ENCODE measurements at places on chromosomes 3 and 15.

GRCh38 chr3:119570229-119570628 is 9.1 kb upstream of the ADPRH start:
- no peak for DNase-seq

DNA sequence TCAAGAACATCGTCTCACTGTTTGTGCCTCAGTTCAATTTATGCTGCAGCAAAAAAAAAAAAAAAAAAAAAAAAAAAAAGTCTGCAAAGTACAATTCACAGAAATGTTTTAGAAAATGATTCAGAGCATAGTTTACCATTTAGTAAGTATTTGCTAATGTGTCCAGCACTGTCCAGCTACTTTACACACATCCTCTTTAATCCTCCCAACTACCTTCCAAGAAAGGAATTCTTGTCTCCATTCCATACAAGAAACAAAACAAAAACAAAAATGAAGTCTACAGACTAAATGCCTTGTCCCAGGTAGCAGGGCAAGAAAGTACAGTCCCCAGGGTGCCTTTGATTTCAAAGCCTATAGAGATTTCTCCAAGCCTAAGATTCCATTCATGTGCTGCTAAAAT is 38.9 kb upstream of the SNTN start:
- no peak for DNase-seq

DNA sequence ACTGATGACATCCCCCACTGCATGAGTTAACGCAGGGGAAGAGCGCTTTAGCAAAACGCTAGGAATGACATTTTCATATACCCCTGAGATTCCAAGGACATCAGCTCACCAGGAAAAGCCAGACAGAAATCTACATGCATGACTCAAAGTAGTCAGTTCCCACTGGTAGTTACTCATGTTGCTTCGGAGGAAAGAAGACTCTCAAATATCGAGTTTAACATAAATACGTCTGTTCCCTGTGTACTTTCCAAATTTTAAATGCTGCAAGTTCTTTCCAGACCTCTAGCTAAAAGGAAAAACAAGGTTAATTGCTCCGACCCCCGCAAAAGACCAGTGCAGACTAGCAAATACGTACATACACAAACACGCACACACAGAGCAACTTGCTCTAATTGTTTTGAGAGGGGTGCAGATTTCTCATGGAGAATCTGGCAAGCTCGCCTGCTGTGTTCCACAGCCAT is 115.4 kb upstream of the PRICKLE2 start:
- no peak for DNase-seq

DNA sequence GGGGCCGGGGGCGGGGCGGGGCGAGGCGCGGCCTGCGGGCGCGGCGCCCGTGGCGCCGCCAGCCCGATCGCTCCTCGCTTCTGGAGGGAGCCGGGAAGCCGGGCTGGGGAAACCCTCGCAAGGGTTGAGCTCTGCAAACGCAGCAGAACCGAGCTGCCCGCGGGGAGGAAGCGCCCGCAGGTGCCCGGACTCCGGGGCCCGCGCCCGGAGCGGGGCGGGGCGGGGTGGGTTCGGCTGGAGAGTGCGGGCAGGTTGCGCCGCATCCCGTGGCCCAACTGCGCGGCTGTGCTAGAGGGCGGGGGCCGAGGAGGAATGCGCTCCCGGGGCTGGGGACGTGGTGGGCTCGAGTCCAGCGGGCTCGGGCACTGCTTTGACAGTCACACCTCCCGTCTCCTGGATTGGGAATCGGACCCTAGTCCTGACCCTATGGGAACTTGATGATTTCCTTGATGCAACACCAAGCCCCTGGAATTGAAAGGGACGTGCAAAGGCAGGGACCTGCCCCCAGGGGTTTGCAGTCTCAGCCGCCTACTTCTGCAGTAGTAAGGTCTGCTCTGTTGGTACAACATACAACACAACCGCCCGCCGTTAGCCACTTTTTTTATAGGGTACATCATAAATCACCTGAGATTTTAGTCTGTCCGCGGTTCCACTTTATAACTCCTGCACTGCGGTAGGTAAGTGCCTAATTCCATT is 34.3 kb downstream of the ZBTB38 start:
- DNase-seq = peak; percentile 46

GRCh38 chr15:66004618-66005262 is 135.4 kb downstream of the RAB11A start:
- DNase-seq = no peak

GRCh38 chr3:150278195-150278594 is 129.9 kb upstream of the TSC22D2 start:
- DNase-seq = no peak

DNA sequence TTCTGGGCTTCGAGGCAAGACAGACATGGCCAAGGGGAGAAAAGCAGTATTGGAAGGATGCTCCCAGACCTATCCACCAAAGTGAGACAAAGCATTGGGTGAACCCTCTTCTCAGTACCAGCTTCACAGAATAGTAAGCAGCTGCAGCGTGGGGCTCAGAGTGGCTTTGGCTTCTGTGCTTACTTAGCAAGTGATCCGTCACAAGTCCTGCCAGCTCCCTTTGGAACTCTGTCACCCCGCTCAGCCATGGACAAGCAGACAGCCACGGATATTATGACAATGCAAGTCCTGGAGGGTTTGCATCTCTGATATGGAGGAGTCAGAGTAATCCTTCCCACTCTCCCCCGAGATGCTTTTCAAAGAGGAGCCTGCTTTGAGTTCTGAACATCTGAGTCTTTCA is 90.8 kb downstream of the SLCO3A1 start:
- DNase-seq = no peak

DNA sequence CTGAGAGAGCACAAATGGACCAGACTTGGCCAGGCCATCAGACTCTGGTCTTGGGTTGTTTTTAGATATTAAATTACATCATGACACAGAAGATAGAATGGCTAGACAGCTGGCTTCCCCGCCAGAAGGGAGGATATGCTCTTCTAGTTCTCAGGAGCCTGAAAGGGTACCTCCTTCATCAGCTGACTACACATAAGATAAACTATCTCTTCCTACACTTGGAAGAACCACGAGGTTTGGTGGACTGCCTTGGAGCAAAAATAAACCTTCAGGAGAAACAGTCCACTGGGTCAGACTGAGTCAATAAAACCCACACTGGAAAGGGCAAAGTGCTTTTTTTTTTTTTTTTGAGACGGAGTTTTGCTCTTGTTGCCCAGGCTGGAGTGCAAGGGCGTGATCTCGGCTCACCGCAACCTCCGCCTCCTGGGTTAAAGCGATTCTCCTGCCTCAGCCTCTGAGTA is 26.3 kb upstream of the DYNC1LI1 start:
- no peak for DNase-seq

DNA sequence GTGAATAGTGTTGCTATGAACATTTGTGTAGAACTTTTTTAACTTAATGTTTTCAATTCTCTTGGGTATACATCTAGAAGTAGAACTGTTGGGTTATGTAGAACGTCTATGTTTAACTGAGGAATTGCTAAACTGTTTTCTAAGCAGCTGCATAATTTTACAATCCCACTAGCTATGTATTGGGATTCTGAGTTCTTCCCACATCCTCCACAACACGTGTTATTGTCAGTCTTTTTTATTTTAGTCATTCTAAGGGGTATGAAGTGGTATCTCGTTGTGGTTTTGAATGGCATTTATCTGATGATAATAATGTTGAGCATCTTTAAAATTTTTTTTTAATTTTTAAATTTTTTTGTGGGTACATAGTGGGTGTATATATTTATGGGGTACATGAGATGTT is 55.0 kb upstream of the NPHP3 start:
- no peak for DNase-seq

DNA sequence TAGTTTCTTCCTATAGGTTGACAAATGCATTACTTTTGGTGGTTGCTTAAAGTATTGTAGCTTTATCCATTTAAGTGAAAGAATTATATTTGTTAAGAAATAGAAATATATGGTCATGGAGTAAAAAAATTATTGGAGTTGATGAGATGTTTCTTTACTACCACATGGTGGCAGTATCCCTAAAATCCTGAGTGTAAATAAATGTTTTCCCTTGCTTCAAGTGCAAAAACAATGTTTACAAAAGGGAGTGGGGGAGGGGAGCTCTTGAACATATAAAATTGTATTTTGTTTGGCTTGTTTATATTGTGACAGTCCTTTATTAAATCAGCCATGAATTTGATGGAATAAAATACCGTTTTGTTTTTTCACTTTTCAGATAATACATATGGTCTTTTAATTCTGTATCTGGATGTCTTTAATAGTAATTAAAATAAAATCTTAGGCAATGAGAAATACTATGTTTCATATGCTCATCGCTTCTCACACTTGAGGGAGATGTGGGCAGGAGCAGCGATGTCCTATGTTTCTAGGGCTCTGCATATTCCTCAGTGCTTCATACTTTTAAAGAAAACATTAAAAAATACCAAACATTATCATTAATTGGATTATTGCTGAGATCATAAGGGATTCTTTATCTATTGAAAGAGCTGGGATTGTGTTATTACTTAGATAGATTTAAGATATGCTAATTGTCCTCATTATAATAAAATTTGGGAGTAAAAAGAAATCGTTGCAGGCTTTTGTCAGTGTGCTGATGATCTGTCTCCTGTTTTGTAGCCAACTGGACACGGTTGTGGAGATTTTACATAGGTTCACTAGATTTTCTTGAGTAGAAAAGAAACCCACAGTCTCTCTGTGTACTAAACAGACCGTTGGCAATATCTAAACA is 349.7 kb downstream of the TUSC7 start:
- DNase-seq = no peak

GRCh38 chr3:131796558-131797198 is 238.1 kb downstream of the CPNE4 start:
- DNase-seq = no peak

DNA sequence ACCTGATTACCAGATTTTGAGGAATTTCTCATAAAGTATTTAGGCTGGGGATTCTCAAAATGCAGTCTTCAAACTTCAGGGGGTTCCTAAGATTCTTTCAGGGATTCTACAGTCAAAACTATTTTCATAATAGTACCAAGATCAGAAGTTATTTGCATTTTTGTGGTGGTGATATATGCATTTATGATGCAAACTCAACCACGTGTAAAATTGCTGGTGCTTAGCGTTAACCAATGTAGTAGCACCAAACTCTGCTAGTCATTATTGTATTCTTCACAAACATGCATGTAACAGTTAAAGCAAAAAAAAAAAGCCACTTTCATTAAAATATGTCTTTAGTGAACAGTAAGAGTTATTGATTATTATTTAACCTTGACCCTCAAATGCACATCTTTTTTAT is 274.9 kb upstream of the DNAJC19 start:
- DNase-seq = no peak

DNA sequence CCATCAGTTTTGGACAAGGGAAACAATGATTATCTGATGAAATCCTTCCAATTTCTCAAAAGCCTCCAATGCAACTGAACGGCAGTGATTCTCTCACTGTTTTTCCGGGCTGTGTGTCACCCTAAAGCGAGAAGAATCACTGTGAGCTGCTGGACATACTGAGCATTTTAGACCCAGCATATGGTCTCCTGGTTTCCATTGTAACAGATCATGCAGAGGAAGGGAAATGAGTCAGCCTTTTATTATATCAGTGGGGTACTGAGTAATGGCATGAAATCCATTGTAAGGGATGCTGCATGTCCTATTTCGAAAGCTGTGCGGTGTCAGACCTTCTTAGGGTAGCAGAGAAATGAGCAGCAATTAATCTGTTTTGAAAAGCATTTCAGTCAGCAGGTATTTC is 287.1 kb downstream of the IL5RA start:
- no peak for DNase-seq

DNA sequence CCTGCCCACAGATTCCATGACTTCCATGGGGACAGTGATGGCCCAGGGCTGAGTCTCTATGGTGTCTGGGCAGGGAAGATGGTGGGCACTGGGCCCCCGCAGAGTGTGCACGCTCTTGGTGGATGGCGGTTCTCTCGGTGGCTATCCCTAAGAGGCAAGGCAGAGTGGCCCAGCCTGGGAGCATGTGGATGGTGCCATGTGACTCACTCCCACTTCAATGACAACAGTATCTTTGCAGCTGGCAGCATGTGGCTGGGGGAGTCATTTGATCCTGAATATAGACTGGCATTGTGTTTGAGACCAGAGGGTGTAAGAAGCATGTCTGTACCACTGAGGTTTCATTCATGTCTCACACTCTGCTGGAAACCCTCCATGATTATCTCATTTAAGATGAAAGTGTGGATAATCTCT is 101.2 kb downstream of the CORO2B start:
- DNase-seq = no peak

DNA sequence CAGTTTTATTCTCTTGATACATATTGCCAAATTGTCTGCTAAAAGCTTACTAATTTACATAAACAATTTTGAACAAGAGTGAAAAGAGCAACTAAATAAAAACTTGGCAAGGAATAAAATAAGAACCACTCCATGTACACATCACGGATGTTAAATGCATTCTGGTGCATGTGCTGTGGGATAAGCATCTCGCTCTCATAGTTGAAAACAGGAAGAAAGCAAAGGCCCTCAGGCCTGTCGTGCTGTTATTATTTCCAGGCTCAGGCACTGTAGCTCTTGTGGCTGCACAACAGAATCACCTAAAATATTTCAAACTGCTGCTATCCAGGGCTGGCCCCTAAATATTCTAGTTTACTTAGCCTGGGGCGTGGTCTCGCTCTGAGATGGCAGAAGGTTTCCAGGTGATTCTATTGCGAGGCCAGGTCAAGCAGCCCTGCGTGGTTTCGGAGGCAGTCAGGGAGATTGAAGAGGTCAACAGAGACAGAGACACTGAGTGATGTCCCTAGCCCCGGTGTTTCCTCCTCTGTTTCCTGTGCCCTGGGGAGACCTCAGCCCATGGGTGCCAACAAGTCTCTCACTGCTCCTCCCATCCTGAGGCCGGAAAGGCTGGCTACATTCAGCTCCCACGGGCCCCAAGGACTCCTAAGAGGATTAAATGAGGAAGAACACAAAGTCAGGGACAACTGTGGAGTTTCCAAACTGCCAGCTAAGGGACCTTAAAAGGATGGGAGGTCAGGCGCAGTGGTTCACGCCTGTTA is 18.2 kb upstream of the PDIA5 start:
- no peak for DNase-seq

DNA sequence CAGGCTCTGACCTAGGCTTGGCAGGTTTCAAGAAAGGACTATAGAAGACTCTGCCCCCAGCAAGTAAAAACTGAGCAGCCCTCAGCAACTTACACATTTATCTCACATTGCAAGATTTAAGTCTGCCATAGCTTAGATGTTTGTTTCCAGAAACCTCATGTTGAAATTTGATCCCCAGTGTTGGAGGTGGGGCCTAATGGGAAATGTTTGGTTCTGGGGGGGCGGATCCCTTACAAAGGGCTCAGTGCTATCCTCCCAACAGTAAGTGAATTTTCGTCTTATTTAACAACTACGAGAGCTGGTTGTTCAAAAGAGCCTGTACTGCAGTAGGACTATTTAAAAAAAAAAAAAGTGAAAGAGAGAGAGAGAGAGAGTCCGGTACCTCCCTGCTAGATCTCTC is 125.2 kb upstream of the PROK2 start:
- no peak for DNase-seq

GRCh38 chr3:197516517-197516889 is 39.3 kb downstream of the BDH1 start:
- DNase-seq = no peak

GRCh38 chr3:152961323-152961722 is 126.4 kb downstream of the P2RY1 start:
- no peak for DNase-seq

- DNase-seq = no peak
Observed at GRCh38 chr3:22734207-22734606, 468.9 kb upstream of the UBE2E2 start.

Measured in activated T-helper 1 cell treated with Interleukin-2 at 50 U/mL for 16 hours (primary cell).